Chondrocyte (in vitro differentiated cells): ENCODE measurements at places on chromosomes 1 and 21.
A peak's percentile ranks its signal among the peaks of the same experiment; 100 is the strongest.

DNA sequence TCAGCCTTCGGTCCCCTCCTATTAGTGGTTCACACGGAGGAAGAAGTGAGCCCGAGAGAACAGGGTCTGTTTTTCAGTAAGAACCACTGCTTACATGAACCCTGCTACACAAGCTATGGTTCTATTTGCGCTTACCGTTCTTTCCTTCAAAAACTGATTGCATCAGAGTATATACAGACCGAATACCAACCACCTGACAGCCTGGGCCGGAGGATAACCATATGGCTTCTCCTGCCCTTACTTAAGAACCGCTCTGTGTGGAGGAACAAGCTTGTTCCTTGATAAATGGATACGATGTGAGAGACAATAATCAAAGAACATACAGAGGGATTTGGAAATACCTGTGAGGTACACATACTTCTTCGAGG lies 1.1 kb upstream of the KCNT2 start:
- no peak for DNase-seq

DNA sequence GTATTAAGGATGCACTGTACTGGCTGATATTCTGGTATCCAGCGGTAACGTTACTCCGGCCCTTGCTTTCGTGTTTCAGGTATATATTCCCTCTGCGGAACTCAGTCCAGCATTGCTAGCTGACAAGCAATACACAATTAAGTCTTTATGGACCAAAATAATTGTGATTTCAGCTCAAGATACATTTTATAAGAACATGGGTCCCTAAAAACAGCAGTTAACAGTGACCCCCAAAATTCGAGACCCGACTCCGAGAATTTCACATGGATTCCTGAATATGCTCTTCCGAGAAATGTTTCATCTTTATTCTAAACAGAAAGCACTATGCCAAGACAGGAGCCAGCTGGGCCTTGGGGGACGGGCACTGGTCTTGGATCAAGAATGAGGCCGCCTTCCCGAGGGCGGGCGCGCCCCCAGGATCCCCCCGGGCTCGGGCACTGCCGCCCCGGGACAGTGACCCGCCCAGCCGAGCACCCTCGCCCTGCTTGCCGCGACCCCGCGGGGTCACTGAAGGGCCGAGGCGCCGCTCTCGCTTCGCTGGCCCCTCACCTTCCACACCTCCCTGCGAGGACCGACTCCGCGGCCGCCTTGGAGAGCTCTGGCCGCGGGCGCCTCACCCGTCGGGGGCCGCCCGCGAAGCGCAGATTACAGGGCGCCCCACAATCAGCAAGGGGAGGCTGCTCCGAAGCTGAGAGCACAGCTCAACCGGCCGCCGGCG lies 610 bp downstream of the SCYL3 start:
- DNase-seq: no peak

- no peak for DNase-seq
Observed at GRCh38 chr1:41812453-41812852, 106.3 kb downstream of the HIVEP3 start.

DNA sequence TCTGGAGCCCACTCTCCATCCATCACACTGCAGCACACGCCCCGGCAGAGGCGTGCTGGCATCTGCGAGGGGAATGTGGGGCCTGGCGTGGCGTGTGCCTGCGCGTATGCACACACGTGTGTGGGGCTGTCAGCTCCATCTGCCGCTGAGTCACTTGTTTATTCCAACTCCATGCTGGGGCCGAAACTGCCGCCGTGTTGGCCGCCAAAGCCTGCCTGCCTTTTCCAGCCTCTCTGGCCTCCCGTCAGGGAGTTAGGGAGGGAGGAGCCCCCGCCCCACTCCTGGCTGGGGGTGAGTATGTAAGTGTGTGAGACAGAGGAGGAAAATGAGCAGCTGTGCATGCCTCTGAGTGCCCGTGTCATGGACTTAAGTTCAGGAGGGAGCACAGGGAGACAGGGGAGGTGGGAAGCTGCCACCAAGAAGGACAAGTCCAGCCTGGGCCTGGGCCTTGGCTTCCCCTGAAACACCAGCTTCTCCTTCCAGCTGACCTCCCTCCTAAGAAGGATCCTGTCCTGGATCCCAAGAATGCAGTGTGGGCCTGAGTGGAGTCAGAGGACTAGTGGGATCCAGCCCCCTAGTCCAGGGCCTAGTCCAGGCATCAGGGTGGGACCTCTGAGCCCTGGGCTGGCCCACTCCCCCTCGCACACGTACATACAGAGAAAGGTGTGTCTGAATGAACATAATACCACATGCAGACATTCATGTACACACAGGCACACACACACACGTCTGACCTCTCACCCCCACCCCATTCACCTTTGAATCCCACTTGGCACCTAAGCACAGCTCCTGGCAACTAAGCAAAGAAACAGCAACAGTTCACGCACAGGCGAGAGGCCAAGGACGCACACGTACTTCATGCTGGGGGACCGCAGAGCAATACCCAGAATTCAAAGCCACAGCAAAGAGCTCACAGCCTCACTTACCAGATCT lies 24.7 kb downstream of the MEF2D start:
- DNase-seq: peak; percentile 54

DNA sequence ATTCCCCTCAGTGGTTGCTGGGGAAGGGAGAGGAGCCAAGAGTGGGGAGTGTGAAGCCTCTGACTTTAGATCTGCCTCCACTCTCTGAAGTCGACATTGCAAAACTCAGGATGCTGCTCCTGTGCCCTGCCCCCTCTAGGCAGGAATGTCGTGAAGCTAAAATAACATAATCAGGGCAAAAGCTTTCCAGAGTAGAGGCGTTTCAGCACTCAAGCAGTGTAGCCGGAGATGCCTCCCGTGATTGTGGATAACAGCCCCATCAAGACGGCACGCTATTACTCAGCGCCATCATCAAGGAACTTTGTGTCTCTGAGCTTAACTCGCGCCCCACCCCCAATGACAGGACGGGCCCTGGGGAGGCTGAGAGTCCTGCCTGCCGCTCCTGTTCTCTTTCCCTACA lies 60.0 kb downstream of the FBXO2 start:
- DNase-seq: no peak

- no peak for DNase-seq
Observed at GRCh38 chr1:6025269-6026094, 20.2 kb upstream of the KCNAB2 start.

DNA sequence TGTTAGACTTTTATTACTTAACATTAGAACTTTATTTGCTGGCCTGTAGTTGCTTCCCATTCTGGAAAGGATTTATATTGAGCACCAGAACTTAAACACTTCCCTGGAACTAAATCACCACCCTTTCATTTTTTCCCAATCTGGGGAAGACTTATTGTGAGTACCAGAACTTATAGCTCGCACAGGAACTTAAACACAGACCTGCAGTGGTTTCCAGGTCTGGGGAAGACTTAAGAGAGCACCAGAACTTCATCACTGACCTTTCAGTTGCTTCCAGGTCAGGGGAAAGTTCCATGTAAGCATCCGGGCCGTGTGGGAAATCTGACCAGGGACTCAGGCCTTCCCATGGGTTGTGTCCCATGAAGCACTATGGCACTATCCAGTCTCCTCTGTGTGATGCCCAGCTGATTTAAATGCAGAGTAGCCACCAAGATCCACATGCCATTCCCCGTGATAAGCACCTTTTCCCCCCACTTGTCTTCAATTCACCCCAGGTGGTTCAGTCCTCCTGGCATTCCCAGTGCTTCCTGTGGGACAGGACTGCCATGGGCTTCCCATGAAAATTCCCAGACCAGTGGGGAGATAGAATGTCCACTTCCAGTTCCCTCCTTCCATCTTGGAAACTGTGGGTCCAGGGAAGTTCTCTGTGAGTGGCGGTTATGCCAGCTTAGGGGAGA lies 48.9 kb downstream of the C4BPA start:
- no peak for DNase-seq

GRCh38 chr1:229088711-229089110 lies 182.2 kb upstream of the RAB4A start:
- no peak for DNase-seq

- no peak for DNase-seq
Observed at GRCh38 chr1:246772686-246773085, 48.5 kb downstream of the SCCPDH start.

- no peak for DNase-seq
Observed at GRCh38 chr1:79604490-79605198, 598.1 kb upstream of the ADGRL4 start.

DNA sequence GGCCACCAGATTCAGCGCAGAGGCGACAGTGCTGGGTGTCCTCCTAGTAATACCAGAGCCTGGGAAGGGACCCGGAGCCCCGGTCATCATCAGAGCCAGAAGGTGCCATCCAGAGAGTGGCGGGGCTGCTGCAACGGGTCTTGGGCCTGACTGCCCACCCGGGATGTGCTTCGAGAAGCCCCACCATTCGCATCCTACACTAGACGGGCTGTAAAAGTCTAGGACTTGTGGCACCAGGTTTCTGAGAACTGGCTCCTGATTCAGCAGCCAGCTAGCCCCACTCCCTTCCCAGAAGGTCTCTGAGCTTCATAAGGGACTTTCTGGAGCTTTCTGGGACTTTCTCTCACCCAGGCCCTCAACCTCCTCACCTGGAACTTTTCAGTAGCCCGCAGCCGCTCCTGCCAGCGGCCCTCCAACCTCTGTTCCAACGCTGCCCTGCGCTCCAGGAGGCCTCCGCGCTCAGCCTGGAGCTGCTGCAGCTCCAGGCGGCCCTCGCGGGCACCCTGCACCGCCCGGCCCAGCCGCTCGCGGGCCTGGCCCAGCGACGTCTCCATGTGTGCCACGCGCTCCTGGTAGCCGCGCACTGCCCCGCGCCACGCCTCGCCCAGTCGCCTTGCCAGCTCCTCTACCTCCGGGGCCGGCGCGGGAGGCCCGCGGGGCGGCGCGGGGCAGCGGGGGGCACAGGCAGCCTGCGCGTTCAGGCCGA lies 940 bp downstream of the NES start:
- DNase-seq: no peak

GRCh38 chr1:27521336-27521831 lies 31.4 kb upstream of the WASF2 start:
- DNase-seq: no peak

- DNase-seq: no peak
Observed at GRCh38 chr21:42414928-42415769, 11.4 kb downstream of the UBASH3A start.

- no peak for DNase-seq
Observed at GRCh38 chr21:27277110-27277509, 310.2 kb upstream of the ADAMTS5 start.

- no peak for DNase-seq
Observed at GRCh38 chr1:38064197-38064903, 17.8 kb upstream of the POU3F1 start.

GRCh38 chr1:155859881-155860871 lies 809 bp downstream of the SYT11 start:
- no peak for DNase-seq

- no peak for DNase-seq
Observed at GRCh38 chr1:207079706-207080241, 8.9 kb upstream of the C4BPB start.

DNA sequence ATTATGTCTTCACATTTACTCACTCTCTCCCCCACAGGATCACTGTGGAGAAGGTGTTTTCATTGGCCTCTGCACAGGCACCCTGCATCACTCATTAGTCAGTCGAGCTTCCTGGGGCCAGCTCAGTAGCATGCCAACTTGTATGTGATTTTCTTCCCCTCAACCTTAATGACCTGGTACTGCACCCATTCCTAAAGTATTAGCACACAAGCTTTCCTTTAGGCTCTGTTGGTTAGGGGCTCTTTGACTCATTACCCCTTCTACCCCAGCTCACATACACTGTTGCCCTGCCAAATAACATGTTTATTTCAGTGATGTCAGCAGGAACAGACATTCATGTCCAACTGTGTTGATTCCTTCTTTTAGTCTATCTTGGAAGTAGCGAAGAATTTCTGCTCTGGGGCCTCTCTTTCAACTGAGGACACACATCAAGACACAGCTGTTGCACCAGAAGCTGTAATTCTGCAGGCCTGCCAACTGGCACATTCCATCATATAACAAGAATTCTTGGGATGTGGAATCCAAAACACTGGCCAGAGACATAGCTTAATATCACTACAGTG lies 603.5 kb upstream of the ADAMTS5 start:
- no peak for DNase-seq

- no peak for DNase-seq
Observed at GRCh38 chr1:233386336-233386735, 58.8 kb downstream of the MAP3K21 start.

- no peak for DNase-seq
Observed at GRCh38 chr21:37868446-37869295, 47.6 kb downstream of the KCNJ6 start.

DNA sequence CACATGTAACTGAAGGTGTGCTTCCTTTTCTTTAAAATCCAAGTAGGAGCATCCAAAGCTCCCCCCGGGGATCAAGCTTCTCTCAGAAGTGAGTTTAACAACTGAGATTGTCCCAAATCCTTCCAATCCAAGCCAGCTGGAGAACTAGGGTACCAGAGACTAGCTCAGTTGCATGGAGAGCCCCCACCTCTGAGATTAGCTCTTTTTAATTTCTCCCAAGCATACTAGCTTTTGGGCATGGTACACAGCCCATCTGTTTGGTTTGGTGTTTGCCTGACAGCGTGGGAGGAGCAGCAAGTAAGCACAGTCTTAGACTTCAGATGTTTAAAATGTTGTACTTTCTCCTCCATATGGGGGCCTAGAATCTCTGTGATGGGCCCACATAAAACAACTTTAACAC lies 142.8 kb downstream of the ASTN1 start:
- DNase-seq: no peak

GRCh38 chr1:149915429-149916192 lies 2.0 kb downstream of the SV2A start:
- DNase-seq: no peak

DNA sequence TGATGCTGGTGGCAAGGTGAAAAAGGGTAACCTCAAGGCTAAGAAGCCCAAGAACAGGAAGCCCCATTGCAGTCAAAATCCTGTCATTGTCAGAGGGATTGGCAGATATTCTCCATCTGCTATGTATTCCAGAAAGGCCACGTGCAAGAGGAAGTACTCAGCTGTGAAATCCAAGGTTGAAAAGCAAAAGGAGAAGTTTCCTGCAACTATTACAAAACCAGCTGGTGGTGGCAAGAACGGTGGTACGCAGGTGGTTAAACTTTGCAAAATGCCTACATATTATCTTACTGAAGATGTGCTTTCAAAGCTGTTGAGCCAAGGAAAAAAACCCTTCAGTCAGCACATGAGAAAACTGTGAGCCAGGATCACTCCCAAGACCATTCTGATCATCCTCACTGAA lies 13.7 kb upstream of the VPS45 start:
- no peak for DNase-seq

- no peak for DNase-seq
Observed at GRCh38 chr1:76463278-76463677, 388.7 kb downstream of the ST6GALNAC3 start.

- no peak for DNase-seq
Observed at GRCh38 chr1:69139007-69139406, 428.7 kb upstream of the LRRC7 start.

- DNase-seq: peak; percentile 66
Observed at GRCh38 chr1:228036701-228037231, 30.0 kb downstream of the WNT3A start.

DNA sequence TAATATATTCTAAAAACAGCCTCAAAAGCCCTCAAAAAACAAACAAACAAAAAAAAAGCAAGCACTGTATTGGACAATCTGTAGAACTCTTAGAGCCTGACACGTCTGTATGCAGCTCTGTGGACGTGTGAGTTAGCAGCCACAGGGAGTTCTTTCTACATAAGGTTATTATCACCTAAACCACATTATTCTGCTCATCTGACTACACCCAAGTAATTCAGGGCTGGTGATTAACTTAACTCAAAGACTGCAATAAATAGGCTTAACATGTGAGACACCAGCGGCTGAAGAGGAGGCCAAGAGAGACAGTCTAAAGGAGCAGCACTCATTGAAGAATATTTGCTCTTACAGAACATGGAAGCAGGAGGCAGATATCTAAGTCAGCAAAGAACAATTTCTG lies 316.0 kb downstream of the VAV3 start:
- DNase-seq: no peak
